ENCODE measurements at places on chromosomes 12 and 14.

DNA sequence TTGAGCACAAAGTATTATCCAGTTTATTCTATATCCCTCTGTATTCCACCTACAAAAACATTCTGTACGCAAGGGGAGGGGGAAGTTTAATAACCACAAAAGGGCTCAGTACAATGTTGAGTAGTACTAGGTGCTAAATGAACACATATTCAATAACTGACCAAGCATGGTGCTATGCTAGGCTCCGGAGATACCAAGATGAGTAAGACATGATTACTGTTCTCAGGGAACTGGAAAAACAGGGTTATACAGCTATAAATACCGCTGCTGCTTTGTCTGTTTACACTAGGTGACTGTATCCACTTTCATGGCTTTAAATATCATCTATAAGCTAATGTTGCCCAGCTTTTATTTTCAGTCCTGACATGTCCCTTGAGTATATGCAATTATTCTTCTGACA lies 135.8 kb downstream of the INSM2 start:
- DNase-seq = no peak

- DNase-seq = no peak
Observed at GRCh38 chr14:59871166-59871495, 555 bp upstream of the RTN1 start.

- DNase-seq = no peak
Observed at GRCh38 chr12:57046947-57047890, 2.7 kb downstream of the MYO1A start.

GRCh38 chr12:103994235-103994634 lies 28.6 kb downstream of the TDG start:
- no peak for DNase-seq

DNA sequence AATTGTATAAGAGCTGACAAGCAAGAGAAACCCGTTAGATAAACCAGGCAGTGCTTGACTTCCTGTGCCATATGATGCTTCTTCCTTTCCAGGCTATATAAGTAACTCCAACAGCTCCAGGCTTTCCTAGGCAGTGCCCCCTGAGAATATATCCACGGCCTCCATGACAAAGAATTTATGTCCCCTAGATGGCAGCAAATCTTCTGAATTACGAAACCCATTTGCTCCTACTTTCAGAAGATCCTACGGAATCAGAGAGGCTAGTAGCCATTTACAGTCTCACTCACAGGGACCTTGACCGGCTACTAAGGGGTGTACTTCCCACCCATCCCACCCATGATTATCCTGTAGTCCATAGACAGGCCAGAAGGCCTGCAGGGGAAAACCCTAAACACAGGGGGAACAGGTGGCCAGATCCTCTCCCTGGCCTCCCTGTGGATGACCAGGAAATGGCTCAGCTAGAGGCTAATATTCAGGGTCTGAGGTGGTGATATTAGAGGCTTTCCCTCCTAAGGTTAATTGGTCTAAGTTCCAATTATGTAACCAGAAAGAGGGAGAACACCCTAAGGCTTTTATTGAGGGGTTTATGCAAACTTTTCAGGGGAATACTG lies 77.2 kb upstream of the DCD start:
- DNase-seq = no peak
